Common myeloid progenitor, CD34-positive (primary cell): ENCODE measurements at places on chromosomes 1 and 21.

DNA sequence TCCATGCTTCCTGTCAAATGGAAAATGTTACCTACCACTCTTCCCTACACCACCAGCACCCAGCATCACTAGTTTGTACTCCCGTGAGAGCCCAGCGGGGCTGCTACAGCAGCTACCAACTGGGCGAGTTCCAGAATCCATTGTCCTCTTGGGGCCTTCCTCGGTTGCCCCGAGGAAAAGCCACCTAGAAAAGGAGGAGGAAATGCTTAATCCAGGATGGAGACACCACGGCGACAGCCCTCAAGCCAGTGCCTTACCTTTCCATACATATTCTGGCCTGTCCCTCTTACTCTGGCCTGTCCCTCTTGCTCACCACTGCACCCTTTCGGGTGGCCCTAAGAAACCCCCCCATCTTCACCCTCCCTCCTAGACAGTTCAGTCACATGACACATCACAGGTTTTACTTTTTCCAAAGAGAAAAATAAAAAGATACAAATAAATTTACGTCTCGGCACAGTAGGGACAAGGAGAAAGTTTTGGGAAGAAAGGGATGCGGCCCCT, 478 bp downstream of the RIT1 start:
- peak overlapping the region; percentile 83 for H3K4me3 ChIP-seq
- H3K27ac ChIP-seq = peak overlapping the region; percentile 87
- peaks cover 22% of the 10 kb centered on the region for H3K4me1 ChIP-seq
- peak; percentile 28 for DNase-seq
- no peaks in the 10 kb centered on the region for H3K27me3 ChIP-seq
- peaks cover 47% of the 10 kb centered on the region for H3K36me3 ChIP-seq

DNA sequence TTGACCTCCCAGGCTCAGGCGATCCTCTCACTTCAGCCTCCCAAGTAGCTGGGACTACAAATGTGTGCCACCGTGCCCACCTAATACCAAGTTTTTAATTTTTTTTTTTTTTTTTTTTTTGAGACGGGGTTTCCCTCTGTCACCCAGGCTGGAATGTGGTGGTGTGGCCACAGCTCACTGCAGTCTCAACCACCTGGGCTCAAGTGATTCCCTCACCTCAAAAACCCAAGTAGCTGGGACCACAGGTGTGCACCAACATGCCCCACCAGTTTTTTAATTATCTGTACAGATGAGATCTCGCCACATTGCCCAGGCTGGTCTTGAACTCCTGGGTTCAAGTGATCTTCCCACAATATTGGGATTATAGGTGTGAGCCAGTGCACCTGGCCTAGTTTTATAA, 22.7 kb downstream of the PTP4A2 start:
- no peak for DNase-seq
- H3K36me3 ChIP-seq = peaks cover 52% of the 10 kb centered on the region

DNA sequence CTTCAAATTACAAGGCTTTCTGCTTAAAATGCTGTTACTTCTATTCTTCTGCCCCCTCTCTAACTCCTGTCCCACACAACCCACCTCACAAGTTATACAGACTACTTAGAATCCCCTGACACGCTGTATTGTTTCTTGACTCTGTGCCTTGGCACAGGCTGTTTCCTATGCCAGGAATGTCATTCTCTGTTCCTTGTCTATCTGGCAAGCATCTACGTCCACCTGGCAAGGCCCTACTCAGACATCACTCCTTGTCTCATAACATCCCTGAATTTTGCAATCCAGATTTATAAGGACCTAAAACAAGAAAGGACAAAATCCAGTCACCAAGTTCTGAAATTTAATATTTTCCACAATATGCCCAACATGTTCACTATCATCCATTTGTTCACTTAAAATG, 182.0 kb upstream of the CHRM3 start:
- DNase-seq = no peak
- H3K27ac ChIP-seq = no peak overlapping the region
- H3K4me3 ChIP-seq = no peak overlapping the region
- no peaks in the 10 kb centered on the region for H3K27me3 ChIP-seq

DNA sequence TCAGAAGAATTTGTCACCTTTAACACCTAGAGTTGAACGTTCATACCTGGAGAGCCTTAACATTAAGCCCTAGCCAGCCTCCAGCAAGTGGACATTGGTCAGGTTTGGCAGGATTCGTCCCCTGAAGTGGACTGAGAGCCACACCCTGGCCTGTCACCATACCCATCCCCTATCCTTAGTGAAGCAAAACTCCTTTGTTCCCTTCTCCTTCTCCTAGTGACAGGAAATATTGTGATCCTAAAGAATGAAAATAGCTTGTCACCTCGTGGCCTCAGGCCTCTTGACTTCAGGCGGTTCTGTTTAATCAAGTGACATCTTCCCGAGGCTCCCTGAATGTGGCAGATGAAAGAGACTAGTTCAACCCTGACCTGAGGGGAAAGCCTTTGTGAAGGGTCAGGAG, 52.3 kb downstream of the UBE4B start:
- no peak overlapping the region for H3K27ac ChIP-seq

- no peak overlapping the region for H3K27ac ChIP-seq
- no peaks in the 10 kb centered on the region for H3K36me3 ChIP-seq
- H3K27me3 ChIP-seq = no peaks in the 10 kb centered on the region
- no peak overlapping the region for H3K4me3 ChIP-seq
Observed at GRCh38 chr21:42676808-42677207, 23.4 kb downstream of the PDE9A start.

- H3K4me1 ChIP-seq = peaks cover 15% of the 10 kb centered on the region
- no peak for DNase-seq
- H3K36me3 ChIP-seq = no peaks in the 10 kb centered on the region
- H3K4me3 ChIP-seq = no peak overlapping the region
Observed at GRCh38 chr1:79037085-79037484, 30.6 kb upstream of the ADGRL4 start.

GRCh38 chr1:199279872-199280645, 641.2 kb downstream of the PTPRC start:
- H3K4me3 ChIP-seq = no peak overlapping the region
- H3K27me3 ChIP-seq = no peaks in the 10 kb centered on the region
- no peak for DNase-seq
- no peak overlapping the region for H3K27ac ChIP-seq

DNA sequence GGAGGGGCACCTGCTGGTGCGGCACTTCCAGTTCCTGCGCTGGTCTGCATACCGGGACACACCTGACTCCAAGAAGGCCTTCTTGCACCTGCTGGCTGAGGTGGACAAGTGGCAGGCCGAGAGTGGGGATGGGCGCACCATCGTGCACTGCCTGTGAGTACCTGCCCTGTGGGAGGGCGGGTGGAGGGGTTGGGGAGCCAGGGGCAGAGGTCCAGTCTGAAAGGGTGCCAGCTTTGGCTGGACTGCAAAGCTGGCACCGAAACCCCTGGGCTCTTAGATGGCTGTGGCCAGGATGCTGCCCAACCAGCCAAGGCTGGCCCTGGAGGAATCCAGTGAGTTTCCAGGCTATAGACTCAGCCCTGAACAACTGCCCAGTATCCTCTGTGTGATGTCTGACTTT, 87.3 kb downstream of the PTPRU start:
- no peak for DNase-seq
- no peaks in the 10 kb centered on the region for H3K27me3 ChIP-seq
- H3K4me3 ChIP-seq = no peak overlapping the region
- no peaks in the 10 kb centered on the region for H3K4me1 ChIP-seq
- H3K36me3 ChIP-seq = no peaks in the 10 kb centered on the region
